ENCODE measurements at places on chromosomes 16 and 17.

DNA sequence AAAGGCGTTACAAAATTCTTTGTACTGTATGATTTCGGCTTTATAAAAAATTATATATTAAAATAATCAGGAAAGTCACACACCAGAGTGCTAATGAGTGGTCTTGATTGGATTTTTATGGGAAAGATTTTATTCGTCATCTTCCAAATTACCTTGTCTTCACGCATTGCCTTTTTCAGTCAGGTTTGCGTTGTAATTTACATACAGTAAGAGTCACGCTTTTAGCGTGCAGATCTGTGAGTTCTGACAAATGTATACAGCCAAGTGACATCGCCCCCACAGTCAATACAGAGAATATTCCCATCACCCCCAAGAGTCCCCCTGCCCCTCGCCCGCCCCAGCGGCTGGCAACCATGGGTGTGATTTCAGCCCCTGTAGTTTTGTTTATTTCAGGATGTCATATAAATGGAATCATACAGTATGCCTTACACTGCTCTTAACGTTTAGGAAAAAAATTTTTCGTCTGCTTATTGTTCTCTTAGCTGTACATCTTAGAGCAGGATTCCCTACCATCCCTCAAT lies 157.7 kb downstream of the CMIP start:
- DNase-seq, result no peak

- no peak for DNase-seq
Measured at GRCh38 chr16:87366288-87366687, 17.3 kb downstream of the FBXO31 start.

- DNase-seq, result no peak
Measured at GRCh38 chr16:66977341-66978113, 10.9 kb upstream of the CES4A start.

GRCh38 chr17:51794466-51794865 lies 364.0 kb downstream of the CA10 start:
- no peak for DNase-seq

DNA sequence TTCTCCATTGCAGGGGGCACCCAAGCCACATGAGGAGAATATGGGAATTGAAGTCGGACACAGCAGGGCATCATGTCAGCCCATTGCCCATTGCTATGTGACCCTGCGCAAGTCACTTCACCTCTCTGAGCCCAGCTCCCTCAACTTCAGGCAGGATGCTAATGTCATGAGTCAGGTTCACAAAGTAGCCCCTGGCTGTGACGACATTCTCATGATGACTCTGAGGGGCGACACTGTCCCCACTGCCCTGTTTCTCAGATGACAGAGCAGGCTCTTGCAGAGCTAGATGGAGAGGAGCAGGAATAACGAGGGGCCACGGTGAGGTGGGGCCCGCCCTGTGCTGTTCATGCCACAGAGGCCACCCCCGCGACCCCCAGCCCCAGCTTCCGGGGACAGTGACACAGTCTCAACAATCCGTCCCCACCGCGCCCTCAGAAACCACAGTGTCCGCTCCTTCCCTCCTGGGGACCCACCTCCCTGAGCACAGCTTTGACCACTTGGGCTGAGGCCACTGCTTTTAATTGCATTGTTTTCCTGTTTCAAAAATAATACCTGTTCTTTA lies 13.2 kb upstream of the ZNF469 start:
- DNase-seq, result no peak

DNA sequence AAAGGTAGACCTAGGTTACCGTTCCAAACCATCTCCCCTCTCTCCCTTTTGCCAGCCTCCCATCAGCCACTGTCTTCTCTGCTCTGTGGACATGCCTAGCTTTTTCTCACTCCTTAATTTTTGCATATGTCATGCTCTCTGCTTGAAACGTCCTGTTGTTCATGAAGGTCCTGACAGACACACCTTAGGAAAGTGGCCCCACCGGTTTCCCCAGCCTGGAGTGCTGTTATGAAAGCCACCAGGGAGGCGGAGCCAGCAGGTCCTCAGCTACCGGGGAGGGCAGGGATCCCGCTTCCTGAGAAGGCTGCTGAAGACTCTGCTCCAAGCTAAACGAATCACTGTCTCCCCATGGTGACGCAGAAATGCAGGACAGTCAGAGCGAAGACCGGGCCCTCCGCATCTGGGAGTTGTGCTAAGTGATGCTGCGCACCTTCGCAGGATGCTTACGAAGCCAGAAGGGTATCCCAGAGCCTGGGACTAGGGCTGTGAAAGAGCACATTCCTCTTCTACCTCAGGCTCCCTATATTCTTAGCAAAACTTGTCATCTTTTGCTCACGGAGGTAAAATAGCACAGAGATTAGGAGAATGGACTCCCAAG lies 2.3 kb upstream of the SLC16A11 start:
- no peak for DNase-seq

GRCh38 chr17:29358416-29358815 lies 31.7 kb upstream of the TAOK1 start:
- no peak for DNase-seq

DNA sequence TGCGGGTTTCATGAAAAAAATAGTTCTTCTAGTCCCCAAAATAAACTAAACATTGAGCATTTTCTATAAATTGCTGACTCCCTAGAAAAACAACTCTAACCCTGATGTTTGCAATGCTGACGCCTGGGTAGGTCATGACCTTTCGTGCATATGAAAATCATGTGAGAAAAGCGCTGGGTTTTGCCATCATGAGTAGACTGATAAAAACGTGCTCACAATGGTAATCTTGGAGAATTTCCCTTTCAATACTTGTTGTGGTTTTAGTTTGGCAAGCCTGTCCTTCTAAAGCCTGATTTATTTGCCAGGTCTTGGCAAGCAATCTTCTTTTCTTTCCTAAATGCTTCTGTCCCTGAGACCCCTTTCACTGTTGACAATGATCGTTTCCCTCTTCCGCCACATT lies 4.0 kb upstream of the CLEC10A start:
- DNase-seq, result no peak

DNA sequence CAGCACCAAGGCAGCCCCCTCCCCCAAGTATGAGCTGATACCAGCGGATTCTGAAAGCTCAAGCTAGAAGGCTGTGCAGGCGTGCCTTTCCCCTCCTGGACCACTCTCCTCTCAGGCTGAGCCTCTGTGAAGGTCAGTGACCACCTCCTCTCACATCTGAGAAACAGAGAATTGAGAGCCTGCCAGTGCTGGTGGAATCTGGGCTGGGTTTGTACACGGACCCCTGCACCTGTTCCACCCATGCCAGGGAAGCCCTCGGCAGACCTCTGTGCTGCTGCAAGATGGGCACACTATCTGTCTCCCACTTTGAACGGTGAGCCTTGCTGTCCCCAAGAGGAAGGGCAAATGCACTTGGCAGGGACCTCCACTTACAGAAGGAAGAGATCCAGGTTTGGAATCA lies 54.7 kb upstream of the SDK2 start:
- no peak for DNase-seq

- no peak for DNase-seq
Measured at GRCh38 chr16:65994291-65994690, 372.2 kb upstream of the CDH5 start.

DNA sequence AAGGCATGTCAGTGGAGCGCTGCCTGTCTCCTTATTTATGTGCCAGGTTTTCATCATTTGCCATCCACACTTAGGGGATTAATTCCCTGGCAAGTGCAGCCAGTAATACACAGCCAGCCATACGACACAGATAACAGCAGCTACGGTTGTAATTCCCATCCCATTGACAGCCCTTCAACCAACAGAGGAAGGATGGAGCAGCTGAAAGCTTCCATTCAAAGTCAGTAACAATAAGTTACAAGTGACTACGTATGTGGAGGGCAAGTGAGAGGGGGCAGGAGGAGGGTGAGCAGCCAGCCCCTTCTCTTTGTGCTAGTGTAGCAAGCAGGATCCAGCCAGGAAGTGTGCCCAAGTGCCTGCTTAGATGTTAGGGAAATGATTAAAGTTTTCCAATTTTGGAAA lies 53.8 kb upstream of the LYRM9 start:
- DNase-seq, result no peak

GRCh38 chr16:55301385-55302008 lies 22.5 kb upstream of the IRX6 start:
- DNase-seq, result no peak

GRCh38 chr16:74950511-74950910 lies 34.4 kb downstream of the WDR59 start:
- no peak for DNase-seq

DNA sequence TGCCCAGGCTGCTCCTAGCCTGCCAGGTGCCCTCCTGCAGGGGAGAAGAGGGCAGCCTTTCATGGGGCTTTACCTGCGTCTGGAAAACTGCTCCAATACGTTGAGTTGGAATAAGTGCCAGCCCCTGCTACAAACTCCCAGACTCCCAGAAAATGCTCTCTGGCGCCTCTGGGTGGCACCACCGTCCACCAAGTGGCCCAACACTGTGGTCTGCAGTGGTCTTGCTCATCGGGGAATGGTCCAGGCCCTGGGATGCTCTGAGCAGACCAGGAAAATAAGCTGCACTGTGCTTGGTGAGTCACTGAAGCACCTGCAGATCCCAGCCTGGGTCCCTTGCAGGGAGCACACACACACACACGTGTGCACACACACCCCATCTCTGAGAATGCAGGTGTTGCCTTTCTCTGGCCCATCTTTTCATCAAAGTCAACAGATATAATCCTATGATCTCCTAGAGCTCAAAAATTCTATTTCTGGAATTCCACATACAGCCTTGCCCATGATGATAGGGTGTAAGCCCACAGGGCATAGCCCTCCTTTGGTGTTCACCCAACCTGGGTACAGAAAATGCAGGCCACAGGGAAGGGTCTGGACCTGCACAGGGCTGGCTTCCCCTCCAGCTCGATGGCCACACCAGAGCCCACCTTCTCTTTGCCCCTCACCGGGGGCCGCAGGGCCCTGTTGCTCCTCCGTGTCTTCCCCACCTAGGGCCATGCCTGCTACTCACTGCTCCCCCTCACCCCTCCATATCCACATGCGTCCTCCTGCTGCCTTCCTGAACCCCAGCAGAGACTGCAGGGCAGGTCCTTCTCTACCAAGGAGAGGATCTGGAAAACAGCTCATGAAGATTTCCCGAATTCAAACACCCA lies 20.5 kb downstream of the CDIP1 start:
- DNase-seq, result no peak

- DNase-seq, result no peak
Measured at GRCh38 chr16:82011199-82011641, at the start of gene SDR42E1. TSS of gene SDR42E1 (minus strand) at chr16:82011470. CDS start at chr16:82000858, 10,612 bp downstream.

GRCh38 chr17:65324611-65325342 lies 187.6 kb downstream of the RGS9 start:
- DNase-seq, result no peak

GRCh38 chr16:57252148-57252721 lies 7.2 kb downstream of the ARL2BP start:
- DNase-seq, result no peak

GRCh38 chr17:28141773-28142172 lies 99.3 kb downstream of the NLK start:
- DNase-seq, result no peak

DNA sequence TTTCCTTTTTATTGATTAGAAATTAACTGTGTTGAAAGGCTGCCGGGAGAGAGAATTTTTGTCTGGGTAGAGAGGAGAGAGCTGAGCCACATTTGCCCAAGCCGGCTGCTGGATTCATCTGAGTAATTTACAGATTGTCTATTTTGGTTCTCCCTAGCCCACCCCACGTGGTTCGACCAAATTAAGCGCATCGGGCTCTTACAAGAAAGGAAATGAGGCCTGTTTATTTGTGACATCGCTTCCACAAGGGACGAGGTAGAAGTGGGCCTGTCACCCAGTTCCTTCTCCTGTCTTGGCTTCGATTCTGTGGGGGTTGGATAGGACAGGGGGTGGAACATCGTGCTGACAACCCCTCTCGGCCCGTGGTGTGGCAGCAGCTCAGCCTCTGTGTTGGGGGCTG lies 42.9 kb downstream of the SYT17 start:
- no peak for DNase-seq

GRCh38 chr17:15422392-15422965 lies 44.9 kb downstream of the CDRT4 start:
- DNase-seq, result no peak

- no peak for DNase-seq
Measured at GRCh38 chr16:80507538-80507937, 33.3 kb upstream of the DYNLRB2 start.

DNA sequence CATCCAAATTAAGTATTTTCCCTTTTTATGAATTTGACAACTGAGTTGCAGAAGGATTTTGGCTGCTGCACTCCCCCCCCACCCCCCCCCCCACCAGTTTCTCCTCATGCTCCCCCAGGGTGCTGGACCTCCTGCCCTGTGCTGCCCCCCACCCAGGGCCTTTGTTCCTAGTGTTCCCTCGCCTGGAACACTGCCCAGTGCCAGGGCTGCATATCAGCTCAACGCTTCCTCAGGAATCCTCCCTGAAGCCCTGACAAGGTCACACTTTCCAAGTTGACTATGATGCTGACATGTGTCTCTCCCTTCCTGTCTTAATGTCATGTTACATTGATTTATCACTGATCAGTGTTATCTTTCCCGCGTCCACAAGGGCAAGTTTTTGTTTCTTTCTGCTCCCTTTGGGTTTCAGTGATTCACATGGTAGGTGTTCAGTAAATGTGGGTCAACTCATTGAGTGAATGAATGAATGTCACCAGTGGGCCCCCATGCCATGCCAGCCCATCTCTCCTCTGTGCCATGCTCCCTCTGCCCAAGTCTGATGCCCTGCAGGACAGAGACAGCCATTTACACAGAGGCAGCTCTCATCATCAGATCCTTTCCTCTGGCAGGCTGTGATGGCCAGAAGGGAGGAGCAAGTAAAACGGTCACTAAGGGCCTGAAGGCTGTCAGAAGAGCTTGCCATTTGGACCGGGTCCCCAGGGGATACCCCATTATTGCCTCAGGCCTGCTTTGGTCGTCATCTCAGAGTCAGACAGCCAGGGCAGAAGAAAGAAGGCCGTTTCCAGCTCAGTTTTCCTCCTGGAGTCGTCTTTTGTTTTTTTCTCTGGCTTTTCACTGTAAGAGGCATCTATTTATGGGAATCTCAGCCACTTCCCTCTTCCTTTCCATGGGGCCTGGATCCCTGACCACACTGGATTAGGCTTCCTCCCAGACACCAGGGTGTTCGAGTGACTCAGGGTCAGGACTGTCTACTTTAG lies 386.2 kb downstream of the SNX29 start:
- no peak for DNase-seq

GRCh38 chr16:73408716-73409115 lies 360.8 kb upstream of the ZFHX3 start:
- DNase-seq, result no peak

GRCh38 chr17:50918933-50919296 lies 52.8 kb upstream of the TOB1 start:
- DNase-seq, result no peak

DNA sequence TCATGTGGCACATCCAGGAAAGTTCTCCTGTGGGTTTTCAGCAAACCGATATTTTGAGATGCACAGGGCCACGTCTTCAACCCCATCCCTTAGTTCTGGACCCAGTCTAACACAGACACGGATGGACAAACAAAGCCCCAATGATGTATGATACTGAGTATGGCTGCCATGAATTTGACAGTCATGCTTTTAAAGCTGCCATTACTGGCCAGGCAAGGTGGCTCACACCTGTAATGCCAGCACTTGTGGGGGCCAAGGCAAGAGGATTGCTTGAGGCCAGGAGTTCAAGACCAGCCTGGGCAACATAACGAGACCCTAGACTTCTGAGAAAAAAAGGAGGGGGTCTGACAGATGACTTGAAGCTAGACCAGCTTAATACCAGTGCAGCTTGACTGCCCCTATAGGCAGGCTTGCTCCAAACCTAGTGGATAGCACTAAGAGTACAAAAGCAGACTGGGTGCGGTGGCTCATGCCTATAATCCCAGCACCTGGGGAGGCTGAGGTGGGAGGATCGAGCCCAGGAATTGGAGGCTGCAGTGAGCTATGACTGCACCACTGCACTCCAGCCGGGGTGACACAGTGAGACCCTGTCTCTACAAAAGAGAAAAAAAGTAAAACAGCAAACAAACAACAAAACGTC lies 10.8 kb upstream of the ZNF629 start:
- no peak for DNase-seq

- no peak for DNase-seq
Measured at GRCh38 chr17:82644148-82644547, 4.1 kb downstream of the WDR45B start.
